Esophagus muscularis mucosa (tissue), 4 donors: ENCODE measurements at places on chromosomes 5 and 9. TPM values are rescaled to one million over a fixed set of nuclear protein-coding genes. Genes with fewer than 3 reads are reported as not detected.

DNA sequence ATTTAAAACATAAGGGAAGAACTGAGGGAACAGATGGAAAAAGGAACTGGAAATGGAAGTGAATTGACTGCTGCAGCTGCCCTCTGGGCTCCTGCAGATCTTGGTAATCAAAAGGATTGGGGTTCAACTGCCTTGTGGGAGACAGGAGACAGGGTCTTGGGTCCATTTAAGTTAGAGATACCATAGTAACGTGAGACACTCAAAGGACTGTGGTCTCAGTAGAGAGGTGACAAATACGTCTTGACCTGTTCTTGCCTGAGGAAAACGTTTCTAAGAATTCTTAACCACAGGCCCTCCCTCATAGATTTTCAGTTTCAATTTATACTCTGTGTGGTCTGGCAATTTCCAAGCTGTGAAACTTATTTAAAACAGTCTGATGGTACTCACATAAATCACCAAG is 100.8 kb upstream of the DHFR start:
- no peak overlapping the region for H3K4me3 ChIP-seq
- H3K4me1 ChIP-seq: no peaks in the 10 kb centered on the region
- no peak overlapping the region for H3K27ac ChIP-seq
- no peaks in the 10 kb centered on the region for H3K27me3 ChIP-seq
- peaks cover 5% of the 10 kb centered on the region for H3K36me3 ChIP-seq
- DNase-seq: no peak

DNA sequence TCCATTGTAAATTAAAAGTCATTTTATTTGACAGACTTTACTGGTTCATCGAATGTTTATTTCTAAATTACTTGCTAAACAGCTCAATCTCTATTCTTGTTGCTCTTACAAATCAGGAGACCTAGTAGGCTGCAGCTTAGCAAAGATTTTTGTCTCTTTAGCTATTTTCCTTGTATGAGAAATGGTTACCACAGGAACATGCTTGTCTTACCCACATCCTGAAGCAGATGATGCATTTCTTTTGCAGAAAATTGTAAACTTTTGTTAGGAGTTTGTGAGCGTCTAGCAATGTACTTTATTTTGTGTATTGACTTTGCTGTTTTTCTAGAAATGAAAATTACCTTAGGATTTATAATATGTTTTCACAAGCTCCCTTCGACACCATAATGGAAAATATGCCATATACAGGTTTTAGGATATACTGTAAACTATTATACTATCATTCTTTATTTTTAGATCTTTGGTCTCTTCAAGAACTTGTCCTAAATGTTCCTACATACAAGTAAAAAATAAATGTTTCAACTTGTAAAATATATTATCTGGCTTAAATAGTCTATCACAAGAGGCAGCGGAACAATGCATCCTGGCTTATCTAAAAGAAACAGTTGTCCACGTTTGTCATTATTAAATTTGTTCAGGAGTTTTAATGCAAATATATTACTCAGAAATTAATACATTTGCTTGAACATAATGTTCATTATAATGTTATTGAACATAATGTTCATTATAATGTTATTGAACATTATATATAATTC is 54.1 kb downstream of the SPEF2 start:
- H3K27me3 ChIP-seq: no peaks in the 10 kb centered on the region
- no peak overlapping the region for H3K4me3 ChIP-seq
- H3K36me3 ChIP-seq: no peaks in the 10 kb centered on the region

DNA sequence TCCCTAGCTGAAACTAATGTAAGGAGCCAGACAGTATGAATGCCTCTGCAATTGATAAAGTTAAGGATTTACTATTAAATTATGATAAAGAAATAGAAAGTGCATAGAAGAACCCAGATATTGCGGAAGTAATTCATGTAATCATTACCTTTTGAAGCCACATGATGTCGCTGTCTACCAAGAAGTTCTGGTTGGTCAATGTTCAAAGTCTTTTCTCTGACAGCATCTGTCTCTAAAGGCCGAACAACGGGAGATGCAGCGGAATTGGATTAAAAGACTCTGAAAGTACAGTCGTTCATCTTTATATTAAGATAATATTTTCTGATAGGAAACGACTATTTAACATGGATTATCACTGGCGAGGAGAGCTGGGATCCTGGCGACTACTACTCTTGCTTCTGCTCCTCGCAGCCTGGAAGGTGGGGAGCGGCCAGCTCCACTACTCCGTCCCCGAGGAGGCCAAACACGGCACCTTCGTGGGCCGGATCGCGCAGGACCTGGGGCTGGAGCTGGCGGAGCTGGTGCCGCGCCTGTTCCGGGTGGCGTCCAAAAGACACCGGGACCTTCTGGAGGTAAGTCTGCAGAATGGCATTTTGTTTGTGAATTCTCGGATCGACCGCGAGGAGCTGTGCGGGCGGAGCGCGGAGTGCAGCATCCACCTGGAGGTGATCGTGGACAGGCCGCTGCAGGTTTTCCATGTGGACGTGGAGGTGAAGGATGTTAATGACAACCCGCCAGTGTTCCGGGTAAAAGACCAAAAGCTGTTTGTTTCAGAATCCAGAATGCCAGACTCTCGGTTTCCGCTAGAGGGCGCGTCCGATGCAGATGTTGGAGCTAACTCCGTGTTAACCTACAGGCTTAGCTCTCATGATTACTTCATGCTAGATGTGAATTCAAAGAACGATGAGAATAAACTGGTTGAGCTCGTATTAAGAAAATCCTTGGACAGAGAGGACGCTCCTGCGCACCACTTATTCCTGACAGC is at the start of gene PCDHA8:
PCDHA8 (plus strand) TSS at position 210 of the 985 bp plus-strand sequence; CDS start at position 345, 135 bp downstream.
- no peaks in the 10 kb centered on the region for H3K27me3 ChIP-seq
- DNase-seq: peak; percentile 53
- H3K4me3 ChIP-seq: no peak within 1 kb of the TSS

DNA sequence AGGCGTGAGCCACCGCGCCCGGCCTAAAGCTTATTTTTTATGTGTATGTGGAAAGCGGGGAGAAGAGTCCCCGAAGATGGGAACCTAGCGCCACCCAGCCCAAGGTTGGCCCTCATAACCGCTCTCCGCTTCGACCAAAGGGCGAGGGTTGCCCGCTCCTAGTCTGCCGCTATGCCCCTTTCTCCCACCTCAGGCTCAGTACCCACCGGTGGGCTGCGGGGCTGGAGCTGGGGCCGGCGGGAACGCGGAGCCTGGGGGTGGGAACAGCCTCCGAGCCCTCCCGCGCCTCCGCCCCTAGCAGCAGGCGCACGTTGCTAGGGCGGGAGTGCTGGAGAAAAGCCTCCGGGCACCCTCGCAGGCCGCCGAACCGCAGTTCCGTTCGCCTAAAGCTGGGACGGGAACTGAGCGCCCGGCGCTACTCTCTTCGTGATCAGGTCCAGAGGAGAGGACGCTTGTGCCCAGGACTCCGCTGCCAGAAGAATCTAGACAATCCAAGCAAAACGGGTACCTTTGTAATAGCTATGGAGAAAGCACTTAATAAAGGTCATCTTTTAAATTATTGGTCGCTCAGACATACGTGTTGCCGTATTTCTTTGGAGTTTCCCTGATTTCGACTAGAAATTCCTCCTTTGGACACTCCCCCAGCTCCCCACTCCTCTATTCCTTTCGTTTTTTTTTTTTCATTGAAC is at the start of gene WDR31:
WDR31 (minus strand) TSS at position 265 of the 689 bp plus-strand sequence. CDS start 8,253 bp downstream, outside the sequence.
- H3K4me1 ChIP-seq: peaks cover 30% of the 10 kb centered on the region
- peak within 1 kb of the TSS; percentile 76 for H3K27ac ChIP-seq
- no peaks in the 10 kb centered on the region for H3K36me3 ChIP-seq
- peak; percentile 95 for DNase-seq
- no peaks in the 10 kb centered on the region for H3K27me3 ChIP-seq

Gene PROB1
- total RNA-seq: 11.0 TPM

Gene TMOD1
- total RNA-seq: 71.0 TPM

- no peaks in the 10 kb centered on the region for H3K27me3 ChIP-seq
- peak overlapping the region; percentile 85 for H3K27ac ChIP-seq
- peaks cover 48% of the 10 kb centered on the region for H3K4me1 ChIP-seq
- no peak for DNase-seq
Measured at GRCh38 chr9:133148199-133149129, 15.2 kb downstream of the GBGT1 start.

GRCh38 chr5:9188131-9188530 is 357.7 kb downstream of the SEMA5A start:
- no peaks in the 10 kb centered on the region for H3K36me3 ChIP-seq
- H3K4me3 ChIP-seq: no peak overlapping the region
- H3K4me1 ChIP-seq: no peaks in the 10 kb centered on the region
- DNase-seq: no peak
- no peaks in the 10 kb centered on the region for H3K27me3 ChIP-seq
- no peak overlapping the region for H3K27ac ChIP-seq

Gene TRIP13
- total RNA-seq: not detected

Gene SCGB3A2
- not detected for total RNA-seq

DNA sequence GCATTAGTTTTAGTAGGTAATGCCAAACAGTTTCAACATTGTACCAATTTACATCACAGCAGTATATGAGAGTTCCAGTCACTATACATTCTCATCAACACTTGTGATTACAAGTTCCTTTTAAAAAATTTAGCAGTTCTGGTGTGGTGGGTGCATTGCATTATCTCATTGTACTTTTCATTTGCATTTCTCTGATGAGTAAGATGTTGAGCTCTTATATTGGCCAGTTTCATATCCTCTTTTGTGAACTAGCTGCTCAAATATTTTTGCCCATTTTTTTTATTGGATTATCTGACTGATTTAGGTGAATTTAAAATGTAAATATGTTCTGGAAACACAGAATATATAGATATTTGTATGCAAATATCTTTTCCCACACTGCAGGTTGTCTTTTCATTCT is 160.9 kb upstream of the NR3C1 start:
- DNase-seq: no peak
- H3K36me3 ChIP-seq: no peaks in the 10 kb centered on the region
- no peak overlapping the region for H3K27ac ChIP-seq
- H3K4me3 ChIP-seq: no peak overlapping the region

- H3K27ac ChIP-seq: no peak overlapping the region
- peaks cover 14% of the 10 kb centered on the region for H3K4me1 ChIP-seq
- H3K36me3 ChIP-seq: no peaks in the 10 kb centered on the region
- no peak overlapping the region for H3K4me3 ChIP-seq
- DNase-seq: peak; percentile 62
Measured at GRCh38 chr9:76741524-76741923, 22.7 kb upstream of the PCA3 start.

DNA sequence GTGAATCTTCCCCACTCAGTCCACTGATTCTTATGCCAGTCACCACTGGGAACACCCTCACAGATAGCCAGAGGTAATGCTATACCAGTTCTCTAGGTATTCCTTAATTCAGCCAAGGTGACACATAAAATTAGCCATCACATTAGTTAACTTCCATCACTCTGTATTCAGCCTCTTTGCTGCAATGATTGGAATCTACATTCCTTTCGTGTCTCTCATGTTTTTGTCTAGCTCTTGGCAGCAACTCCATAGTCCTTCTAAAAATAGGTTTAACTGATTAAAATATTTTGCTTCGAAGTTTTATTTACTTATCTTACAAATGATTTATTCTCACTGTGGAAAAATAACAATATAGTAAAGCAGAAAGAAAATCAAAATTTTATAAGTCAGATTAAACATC is 19.6 kb upstream of the RNF20 start:
- H3K4me1 ChIP-seq: peaks cover 19% of the 10 kb centered on the region
- H3K27me3 ChIP-seq: no peaks in the 10 kb centered on the region
- no peak overlapping the region for H3K4me3 ChIP-seq
- H3K36me3 ChIP-seq: no peaks in the 10 kb centered on the region

DNA sequence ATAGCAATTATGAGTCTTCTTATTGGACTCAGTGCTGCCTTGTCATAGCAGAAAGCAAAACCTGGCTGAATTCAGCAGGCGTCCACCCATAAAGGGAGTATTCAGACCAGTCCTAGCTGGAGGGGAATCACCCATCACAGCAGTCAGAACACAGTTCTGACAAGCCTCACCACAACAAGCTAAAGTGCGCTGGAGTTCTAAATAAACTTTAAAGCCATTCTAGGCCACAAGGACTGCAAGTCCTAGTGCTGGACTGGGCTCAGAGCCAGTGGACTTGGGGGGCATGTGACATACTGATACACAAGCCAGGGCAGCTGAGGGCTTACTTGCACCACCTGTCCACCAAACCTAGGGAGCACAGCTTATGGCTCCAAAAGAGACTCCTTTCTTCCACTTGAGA is 115.3 kb upstream of the PCSK5 start:
- no peak for DNase-seq
- no peaks in the 10 kb centered on the region for H3K4me1 ChIP-seq
- no peaks in the 10 kb centered on the region for H3K36me3 ChIP-seq
- no peak overlapping the region for H3K27ac ChIP-seq

GRCh38 chr9:114178756-114179450 is 23.6 kb downstream of the COL27A1 start:
- H3K27me3 ChIP-seq: no peaks in the 10 kb centered on the region
- H3K36me3 ChIP-seq: no peaks in the 10 kb centered on the region
- no peak for DNase-seq
- peaks cover 76% of the 10 kb centered on the region for H3K4me1 ChIP-seq
- H3K27ac ChIP-seq: no peak overlapping the region

DNA sequence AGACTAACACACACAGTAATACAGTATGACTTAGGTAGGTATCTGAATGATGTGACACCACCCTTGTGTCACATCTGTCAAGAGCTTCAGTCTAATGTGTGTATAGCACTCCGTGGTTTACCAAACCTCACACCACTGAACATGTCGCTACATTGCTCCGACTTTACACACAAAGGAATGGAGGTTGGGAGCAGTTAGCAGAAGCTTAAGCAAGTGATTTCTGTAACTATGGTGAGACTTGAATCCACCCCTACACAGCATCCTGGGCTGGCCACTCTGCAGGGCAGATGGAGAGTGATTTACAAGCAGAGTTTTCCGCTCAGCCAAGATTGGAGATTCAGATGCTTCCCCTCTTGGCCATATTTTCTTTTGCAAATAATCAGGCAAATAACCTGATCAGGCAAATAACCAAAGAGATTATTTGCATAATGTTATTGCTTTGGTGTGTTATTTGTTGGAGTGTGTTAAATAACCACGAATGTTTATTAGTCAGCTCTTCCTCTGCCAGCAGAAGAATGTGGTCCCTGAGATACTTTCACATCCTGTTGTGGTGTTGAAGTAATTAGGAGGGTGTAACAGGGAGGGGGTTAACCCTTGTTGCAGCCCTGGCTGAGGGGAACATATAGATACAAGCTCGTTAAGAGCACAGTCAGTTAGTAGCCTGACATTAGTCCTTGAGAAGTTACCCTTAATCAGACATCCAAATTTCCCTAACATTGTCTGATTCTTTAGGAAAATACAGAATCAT is 92.8 kb downstream of the SNX18 start:
- H3K27me3 ChIP-seq: no peaks in the 10 kb centered on the region
- no peaks in the 10 kb centered on the region for H3K36me3 ChIP-seq
- no peak overlapping the region for H3K27ac ChIP-seq
- H3K4me1 ChIP-seq: peaks cover 3% of the 10 kb centered on the region
- DNase-seq: no peak
